ENCODE measurements at places on chromosomes 5 and 9.

DNA sequence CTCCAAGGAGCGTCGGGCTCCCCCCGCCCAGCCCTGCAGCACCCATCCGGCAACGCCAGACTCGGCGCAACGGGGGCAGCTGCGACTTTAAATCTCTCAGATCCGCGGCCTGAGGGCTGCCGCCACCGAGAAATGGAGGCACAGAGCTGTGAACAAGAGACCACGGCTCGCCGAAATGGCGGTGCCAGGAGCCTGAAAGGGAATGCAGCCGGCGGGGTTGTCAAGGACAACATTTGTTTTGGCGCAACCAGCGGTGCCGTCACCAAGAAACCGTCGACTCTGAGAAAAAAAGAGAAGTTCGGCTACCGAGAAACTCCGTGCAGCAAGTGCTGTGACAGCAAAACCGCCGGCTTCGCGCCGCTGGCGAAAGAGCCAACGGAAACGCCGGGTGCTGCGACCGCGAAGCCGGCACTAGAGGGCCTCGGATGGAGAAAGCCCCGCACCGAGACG lies 2.1 kb upstream of the ANXA2R start:
- peak; percentile 61 for DNase-seq

GRCh38 chr9:131892162-131892707 lies 152.4 kb upstream of the RAPGEF1 start:
- DNase-seq = no peak

- no peak for DNase-seq
Observed at GRCh38 chr9:11135851-11136250, 523.0 kb upstream of the PTPRD start.

DNA sequence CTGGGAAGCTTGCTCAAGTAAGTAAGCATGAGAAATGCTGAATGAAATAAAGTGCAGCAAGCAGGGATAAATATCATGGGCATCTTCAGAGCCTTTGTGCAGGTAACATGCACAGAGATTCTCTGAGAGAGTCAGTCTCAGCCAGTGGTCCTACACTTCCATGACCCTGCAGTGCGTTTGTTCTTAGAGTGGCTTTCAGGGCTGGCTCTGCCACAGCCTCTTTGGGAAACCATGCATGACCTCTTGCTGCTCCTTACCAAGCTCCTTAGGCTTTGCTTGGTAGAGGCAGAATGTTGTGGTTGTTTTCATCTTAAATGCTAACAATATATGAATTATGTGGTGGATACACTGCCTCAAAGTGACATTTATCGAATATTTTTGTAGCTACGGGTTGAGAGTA lies 5.4 kb downstream of the SYK start:
- DNase-seq = no peak

- peak; percentile 81 for DNase-seq
Observed at GRCh38 chr9:137188490-137189296, at the start of the genes ANAPC2 and SSNA1. ANAPC2 (minus strand) TSS chr9:137188560; CDS start chr9:137188532, 28 bp downstream. SSNA1 (plus strand) TSS chr9:137188676; CDS start chr9:137188727, 51 bp downstream.

DNA sequence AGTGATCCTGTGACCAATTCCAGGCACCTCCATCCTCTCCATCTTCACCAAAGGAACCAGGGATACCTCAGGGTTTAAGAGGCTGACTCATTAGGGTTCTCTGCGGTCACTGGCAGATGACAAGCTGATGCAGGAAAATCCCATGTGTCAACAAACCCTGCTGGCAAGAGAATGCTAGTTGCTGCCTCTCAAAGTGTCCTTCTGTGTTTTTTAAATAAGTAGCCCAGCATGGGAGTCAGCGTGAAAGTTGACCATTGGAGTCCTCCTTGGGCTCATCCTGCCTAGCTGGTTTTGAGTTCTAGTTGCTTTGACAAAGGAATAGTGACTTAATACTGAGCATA lies 200.2 kb downstream of the SLIT3 start:
- DNase-seq = no peak

DNA sequence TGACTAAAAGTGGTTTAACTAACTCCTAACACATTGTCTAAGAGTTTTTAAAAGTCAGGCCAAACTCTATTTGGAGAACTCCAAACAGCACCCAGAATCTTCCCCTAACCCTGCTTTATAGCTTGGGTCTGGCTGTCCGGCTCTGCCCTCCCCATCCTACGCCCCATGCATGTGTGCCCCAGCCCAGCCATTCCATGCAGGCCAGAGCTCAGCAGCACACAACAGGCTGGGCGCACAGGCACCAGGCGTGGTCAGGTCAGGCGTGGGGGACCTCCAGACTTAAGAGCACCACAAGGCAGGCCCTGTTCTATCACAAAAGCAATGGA lies 31.1 kb downstream of the SHB start:
- DNase-seq = no peak

GRCh38 chr9:101138509-101138908 lies 110.0 kb downstream of the PLPPR1 start:
- no peak for DNase-seq

- DNase-seq = no peak
Observed at GRCh38 chr5:24162343-24162742, 482.4 kb downstream of the CDH10 start.

DNA sequence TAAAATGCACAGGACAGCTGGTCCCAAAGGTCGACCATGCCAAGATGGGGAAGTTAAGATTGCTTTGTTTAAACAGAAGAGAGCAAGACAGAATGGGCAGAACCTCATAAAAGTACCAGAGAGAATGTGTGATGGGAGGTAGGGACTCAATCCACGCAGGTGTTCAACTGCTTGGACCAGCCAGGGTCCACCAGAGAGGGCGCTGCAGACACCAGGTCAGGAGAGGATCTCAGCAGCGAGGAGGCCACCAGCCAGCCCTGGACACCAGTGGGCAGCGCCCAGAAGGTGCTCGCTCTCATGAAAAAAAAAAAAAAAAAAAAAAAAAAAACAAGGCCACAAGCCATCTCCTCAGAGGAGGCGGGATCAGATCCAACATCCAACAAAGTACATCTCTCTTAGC lies 81.8 kb downstream of the SHC3 start:
- DNase-seq = no peak

- no peak for DNase-seq
Observed at GRCh38 chr5:93153461-93153860, 427.6 kb downstream of the NR2F1-AS1 start.

DNA sequence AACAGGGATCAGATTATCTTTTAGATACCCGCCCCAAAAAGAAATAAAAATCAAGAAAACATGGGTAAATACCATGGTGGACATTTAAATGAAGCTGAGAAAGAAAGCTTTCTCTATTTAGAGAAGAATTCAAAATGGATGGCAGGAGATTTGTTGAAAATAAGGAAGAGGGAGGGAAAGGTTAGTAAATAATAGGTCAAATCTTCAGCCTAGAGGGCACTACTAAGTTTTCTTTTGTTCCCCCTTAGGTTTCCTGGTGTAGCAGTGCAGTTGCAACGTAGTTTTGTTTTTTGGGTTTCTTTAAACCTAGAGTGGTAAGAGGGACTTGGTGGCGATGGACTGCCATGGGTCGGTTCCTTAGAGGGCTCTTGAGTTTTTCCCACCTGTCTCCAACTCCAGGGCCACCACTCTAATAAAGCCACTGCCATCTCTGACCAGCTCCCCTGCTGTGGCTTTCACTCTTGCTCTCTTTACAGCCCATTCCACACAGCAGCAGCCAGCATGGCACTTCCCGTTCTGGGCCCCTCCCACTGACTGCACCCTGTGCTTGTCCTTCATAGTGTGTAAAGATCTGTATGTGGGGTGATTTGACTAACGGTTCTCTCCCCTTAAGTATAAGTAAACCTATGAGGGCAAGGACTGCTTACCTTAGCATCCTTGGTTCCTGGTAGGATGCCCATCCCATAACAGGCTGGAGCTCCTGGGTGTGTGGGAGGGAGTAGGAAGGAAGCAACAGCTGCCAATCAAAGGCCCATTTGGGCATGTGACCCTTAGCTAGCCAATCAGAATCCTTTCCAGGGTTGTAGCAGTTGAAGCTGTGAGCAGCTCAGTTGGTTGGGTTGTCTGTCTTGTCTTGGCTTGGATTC lies 118.3 kb downstream of the SLC1A3 start:
- DNase-seq = no peak

DNA sequence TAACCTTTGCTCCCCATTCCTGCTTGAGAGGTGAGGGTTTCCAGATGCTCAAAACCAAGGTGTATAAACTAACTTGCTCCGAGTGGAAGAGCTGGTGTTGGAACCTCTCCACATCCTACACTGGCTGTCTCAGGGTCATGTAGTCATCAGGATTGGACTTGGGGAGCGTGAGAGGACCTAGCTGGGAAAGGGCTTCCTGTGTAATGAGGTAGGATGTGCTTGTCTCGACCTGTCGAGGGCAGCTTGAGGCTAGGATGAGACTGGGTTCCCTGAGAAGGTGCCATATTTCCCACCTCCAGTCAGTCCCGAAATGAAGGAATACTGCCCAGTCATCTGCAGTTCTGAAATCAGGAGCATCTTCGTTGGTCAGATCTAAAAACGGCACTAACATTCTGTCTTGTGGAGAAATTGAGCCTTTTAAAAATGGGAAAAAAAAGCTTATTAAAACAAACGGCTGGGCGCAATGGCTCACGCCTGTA lies 1.3 kb downstream of the CCNI2 start:
- no peak for DNase-seq

DNA sequence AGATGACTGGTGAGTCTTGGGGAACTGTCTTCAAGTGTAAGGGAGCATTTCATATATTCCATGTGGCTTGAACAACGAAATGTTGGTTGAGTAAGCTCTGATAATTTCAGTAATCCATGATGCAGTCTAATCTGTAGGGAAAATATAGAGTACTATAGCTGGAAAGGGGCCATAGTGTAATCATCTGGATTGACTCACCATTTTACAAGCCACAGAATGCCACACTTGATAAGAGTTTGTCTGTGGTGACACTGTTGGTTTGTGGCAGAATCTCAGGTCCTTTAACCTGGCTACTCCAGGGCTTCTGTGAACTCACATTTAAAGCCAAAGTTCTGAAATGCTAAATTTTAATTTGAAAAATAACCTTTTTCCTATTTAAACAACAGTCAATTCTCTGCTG lies 16.3 kb upstream of the MAML1 start:
- DNase-seq = no peak

DNA sequence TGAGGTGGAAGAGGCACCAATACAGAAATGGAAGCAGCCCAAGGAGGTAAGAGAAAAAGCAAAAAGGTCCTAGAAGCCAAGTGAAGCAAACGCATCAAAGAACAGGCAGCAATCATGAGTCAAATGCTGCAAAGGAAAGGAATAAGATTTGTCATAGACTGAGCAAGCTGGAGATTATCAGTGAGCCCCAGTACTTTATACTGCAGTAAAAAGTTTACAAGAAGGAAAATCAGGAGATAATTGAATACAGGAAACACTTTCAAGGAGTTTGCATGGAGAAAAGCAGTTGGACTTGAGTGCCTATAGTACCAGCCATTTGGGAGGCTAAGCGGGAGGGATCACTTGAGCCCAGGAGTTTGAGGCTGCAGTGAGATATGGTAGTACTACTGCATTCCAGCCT lies 7.2 kb upstream of the HAVCR1 start:
- no peak for DNase-seq

DNA sequence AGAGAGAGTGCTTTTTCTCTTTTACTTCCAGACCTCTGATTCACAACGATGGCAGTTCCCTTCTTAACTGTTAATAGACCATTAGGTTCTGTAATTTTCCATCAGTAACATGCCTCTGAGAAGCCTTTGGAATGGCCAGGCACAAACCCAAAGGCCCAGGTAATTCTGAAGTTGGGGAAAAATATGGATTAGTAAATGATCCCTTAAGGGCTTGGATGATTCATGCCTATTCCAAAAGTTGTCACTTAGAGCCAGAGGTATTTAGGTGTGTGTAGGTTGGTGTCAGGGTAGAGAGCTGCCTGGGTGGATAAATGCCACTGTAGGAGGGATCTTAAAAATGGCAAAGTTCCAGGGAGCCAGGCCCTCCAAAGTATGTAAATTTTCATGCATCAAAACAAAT lies 228.8 kb downstream of the PLK2 start:
- DNase-seq = no peak

DNA sequence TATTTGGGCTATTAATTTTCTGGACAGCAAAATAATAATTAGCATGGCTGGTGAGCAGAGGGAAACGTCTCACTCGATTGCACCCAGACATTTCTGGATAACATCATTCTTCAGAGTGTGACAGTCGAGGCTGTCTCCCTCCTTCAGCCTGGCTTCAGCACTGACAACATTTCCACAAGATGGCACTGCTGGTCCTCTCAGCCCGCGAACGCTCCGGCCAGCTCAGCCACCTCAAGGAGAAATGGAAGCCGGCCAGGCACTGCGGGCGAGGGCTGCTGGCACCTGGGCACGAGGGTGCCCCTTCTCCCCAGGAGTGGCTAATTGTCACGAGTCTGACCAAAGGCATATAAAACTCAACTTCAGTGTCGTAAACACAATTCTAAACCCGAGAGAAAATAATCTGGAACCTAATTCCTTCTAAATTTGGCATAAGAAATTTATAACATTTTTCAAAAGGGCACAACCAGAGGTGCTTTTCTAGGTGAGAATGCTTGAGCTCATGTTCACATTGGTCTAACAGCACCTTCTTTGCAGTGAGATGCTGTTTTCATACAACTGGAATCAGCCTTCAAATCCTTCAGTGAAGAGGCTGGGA lies 65.9 kb downstream of the DAP start:
- DNase-seq = no peak

GRCh38 chr5:42321785-42322184 lies 101.5 kb upstream of the GHR start:
- no peak for DNase-seq

DNA sequence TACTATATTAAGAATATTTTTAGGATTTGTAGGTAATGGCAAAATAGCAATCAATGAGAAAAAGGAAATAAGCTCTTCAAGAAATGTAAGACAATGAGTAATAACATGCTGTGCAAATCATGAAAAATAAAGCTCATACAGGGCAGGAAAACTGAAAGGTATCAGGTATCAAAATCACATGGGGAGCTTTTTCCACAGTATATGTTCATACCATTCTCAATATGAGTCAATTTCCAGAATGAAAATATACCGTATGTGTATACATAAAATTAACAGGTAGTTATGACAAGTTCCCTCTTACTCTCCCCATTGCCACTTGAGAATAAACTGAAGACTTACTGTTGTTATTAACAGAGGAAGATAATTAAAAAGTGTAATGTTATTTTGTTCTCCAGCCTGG lies 35.9 kb downstream of the EFCAB9 start:
- DNase-seq = no peak

GRCh38 chr9:28464481-28465216 lies 891.4 kb upstream of the C9orf72 start:
- no peak for DNase-seq

- no peak for DNase-seq
Observed at GRCh38 chr9:133692364-133692985, 45.7 kb downstream of the SARDH start.

- DNase-seq = no peak
Observed at GRCh38 chr9:124358631-124359030, 56.6 kb downstream of the PSMB7 start.

DNA sequence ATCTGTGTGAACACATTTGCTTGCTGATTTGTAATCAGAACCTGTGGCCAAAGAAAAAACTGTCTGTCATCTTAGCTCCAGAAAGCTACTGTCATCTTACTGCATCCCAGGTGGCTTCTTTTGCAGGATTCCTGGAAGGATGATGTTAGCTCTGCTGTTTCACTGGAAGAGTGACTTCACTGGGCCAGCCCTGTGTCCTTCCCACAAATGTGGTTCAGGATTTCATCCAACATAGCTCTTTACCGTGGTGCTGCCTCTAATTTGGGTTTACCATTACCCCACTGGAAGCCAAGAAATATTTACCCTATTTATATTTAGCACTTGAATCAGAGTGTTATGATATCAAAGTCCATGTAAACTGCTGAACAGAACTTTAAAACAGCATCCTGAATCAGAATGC lies 501.0 kb downstream of the GADD45G start:
- no peak for DNase-seq
